HCEC 1CT (cell line): ENCODE measurements at places on chromosomes 4 and X.

- no peak for DNase-seq
Observed at GRCh38 chrX:53316860-53317237, 35.5 kb upstream of the IQSEC2 start.

GRCh38 chr4:155811083-155811482 lies 52.3 kb downstream of the GUCY1B1 start:
- DNase-seq: no peak

DNA sequence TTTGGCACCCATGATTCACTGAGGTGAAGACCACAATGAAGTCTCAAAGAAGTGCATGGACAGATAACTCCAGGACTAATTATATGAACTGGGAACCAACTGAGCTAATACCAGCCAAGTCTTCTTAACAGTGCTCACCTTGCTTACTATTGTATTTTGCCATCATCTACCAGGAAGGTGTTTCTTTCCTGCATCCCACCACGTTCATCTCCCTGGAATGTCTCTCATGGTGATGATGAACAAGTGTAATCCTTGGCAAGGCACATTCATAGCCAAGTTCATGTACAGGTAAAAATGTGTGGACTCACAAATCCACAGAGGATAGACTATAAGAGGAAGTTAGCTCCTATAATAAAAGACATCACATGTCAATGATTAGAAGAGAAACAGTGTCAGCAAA lies 489.1 kb downstream of the SMARCA1 start:
- no peak for DNase-seq

DNA sequence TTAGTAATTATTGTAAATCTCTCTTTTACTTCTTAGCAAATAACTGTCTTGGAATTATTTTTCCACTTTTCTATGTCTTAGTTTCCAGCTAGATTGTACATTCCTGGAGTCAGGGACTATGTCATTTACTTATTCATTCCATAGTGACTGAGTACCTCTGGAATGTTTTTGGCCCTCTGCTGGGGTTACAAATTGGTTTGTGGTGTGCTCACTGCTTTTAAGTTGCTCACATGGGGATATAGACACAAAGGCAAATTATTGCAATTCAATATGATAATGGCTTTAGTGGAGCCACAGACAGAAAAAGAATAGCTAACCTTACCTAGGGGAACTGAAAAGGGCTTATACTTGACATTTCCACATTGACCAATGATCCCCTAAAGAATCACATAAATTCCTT lies 63.7 kb upstream of the PDGFRA start:
- DNase-seq: peak; percentile 78

DNA sequence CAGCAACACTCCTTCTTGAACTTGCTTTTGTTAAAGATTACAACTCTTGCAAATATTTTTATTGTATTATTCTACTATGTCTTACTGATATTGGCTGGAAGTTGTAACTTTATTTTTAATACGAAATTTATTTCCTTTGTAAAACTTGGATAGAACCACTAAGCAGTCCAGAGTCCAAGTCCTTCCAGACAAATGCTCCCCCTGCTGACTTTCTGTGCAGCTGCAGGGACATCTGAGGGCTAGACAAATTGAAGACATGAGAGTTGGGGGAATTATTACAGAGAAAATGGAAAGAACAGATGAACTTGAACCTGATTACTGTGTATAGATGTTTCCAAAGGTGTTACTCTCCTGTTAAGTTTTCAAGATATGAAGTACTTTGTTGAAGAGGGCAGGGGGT lies 238.8 kb downstream of the GRIA3 start:
- no peak for DNase-seq

DNA sequence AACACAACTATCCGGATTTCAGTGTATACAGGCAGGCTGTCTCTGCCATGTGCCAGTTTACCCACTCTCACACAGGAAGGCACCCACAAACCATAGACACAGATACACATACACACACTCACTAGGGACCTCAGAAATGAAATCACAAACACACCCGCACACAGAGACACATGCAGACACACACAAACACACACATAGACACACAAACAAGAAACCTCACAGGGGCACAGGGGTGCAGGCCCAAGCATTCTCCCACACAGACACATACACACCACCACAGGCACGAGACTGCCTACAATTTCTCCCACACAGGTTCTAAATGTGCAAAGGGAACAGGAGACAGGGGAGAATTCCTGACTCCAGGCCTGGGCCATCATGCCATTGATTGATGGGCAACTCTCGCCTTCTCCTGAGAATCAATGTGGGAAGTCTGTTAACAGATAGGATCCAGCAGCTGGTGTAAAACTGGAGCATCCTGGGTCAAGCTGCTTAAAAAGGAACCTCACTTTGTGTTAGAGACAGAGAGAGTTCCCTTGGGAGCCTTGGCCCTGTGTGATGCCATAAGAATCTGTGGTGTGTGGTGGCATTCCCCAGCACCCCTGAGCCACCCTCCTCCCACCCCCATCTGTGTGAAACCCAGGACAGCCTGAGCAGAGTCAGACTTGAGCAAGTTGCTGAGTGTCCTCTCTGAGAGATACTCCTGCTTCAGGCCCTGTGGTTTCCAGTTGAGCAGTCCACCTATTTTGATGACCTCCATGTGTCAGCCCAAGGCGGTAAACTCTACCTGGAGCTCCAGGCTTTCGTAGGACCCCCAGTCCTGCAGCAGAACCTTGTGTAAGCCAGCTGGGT lies 33.9 kb downstream of the NBDY start:
- no peak for DNase-seq

DNA sequence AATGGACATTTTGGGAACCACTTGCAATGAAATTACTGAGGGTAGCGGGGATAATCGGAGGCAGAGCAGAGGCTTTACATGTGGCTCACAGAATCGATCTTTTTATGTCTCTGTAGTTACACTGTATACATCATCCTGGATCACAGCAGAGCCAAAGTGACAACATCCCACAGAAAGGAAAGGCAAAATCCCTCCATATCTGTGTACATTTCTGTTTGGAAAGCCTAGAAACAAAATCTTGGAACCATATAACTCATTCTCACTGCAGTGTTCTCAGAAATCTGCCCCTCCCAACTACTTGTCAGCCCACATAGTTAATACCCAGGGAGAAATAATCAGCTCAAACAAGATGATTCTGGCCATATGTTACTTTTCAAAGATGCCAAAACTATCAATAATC lies 211.6 kb downstream of the DCLK2 start:
- DNase-seq: no peak
